Activated CD4-positive, alpha-beta T cell treated with anti-CD3 and anti-CD28 coated beads, Interleukin-2, amount 10 ng/mL, durations not matched to agents 24 days and 14 days (primary cell): ENCODE measurements at places on chromosomes 13 and 19.

GRCh38 chr19:30647891-30648720, 275.9 kb downstream of the ZNF536 start:
- DNase-seq, result no peak

DNA sequence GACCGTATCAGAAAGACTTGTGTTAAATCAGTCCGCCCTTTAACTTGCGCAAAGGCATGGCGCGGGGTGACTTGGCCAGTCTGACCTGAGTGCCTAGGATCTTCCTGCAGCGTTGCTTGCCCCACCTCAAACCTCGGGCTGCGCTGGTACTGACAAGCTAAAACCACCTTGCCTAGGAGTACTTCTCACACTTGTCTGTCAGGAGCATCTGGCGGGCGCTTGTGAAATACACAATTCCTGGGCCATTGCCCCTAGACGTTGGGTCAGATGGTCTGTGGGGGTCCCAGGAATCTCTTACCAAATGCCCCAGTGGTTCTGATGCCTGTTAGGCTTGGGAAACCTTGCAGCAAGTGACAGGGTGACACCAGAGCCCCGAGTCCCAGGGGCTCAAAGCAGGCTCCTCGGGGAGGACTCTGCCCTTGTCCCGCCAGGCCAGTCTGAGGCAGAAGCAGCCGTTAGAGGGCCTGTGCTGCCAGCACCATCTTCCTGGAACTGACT, 12.9 kb downstream of the CEBPG start:
- DNase-seq, result no peak

- no peak for DNase-seq
Observed at GRCh38 chr13:39463611-39464010, 139.4 kb downstream of the LHFPL6 start.

GRCh38 chr19:2820112-2820702, 539 bp downstream of the ZNF554 start:
- peak; percentile 70 for DNase-seq

- DNase-seq, result no peak
Observed at GRCh38 chr13:51361106-51361505, 21.6 kb downstream of the SERPINE3 start.

- DNase-seq, result peak; percentile 84
Observed at GRCh38 chr13:48653472-48653939, at the start of gene CYSLTR2. Gene CYSLTR2 (plus strand): TSS chr13:48653929. CDS start chr13:48706818, 52,889 bp downstream.

GRCh38 chr13:103539721-103540381, 473.6 kb upstream of the SLC10A2 start:
- DNase-seq, result no peak

DNA sequence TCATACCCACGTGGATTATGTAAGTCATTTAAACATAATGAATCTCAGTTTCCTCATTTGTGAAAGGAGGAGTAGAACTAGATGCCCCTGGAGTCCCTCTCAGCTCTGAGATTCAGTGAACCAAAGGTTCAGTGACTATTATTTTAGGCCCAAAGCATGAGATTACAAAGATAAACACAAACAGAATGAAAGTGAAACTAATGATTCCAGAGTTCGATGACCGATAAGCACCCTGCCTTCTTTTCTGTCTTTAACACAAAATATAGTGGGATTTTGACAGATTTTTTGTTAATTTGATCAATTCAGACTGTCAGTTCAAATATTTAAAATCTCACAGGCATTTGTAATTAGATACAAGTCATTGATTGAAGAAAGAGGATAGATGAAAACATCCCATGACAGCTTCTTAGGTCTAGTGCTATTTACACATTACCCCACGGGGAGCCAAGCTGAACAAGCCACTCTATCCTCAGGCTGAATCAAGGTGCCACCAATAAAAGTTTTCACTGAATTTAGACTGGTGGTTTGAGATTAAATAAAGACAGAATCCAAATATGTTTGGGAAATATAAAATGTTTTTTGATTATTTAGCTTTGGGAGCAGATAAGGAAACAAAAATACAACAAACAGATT, 64.6 kb upstream of the RAP2A start:
- DNase-seq, result no peak
